Femur (tissue), 1 donor: ENCODE measurements at places on chromosomes 6 and 20.
A peak's percentile ranks its signal among the peaks of the same experiment; 100 is the strongest.

DNA sequence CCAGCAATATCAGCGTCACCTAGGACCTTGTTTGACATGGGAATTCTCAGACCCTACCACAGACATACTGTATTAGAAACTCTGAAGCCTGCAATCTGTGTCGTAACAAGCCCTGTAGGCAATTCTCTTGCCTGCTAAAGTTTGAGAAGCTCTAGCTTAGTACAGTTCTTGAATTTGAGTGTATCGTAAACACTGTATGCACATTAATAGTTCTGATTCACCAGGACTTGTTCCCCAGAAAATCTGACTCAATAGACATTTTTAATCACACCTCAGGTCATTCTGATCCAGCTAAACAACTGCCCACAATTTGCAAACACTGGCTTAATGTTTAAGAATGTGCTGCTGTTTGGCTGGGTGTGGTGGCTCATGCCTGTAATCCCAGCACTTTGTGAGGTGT is 414.3 kb downstream of the TFAP2A start:
- DNase-seq, result no peak

GRCh38 chr6:29908710-29909109 is 33.6 kb upstream of the HLA-A start:
- DNase-seq, result no peak

DNA sequence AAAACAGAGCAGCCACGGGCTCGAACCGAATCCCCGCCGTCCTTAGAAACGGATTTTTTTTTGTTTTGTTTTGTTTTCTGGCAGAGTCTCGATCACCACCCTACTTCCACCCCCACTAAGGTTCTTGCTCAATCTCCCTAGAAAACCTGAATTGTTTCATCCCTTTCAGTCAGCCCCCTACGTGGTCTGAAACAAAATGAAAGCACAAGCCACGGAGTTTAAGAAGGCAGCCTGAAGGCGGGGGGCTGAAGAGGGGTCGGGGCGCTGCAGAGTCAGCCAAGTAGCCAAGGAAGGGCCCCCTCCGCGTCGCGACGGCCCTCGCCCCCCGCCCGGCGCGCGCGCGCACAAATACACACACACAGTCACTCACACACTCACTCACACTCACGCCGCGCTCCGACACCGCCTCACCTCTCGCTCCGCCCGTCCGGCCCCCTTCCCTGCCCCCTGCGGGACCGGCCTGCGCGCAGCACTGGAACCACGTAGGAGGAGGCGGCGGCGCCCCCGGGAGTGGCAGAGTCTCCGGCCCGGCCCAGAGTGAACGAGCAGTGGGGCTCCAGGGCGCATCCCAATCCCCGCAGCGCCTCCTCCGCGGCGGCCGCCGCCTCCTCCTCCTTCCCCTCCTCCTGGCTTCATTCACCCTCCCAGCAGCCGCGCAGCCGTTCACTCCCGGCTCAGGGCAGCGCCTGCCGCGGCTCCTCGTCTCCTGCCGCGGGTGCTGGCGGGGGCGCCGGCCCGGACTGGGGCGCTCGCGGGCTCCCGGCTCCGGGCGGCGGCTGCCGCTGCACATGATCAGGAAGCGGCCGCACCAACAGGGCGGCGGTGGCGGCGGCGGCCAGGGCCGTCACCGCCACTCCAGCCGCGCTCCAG is 1.4 kb downstream of the ATXN1 start:
- peak; percentile 93 for DNase-seq

DNA sequence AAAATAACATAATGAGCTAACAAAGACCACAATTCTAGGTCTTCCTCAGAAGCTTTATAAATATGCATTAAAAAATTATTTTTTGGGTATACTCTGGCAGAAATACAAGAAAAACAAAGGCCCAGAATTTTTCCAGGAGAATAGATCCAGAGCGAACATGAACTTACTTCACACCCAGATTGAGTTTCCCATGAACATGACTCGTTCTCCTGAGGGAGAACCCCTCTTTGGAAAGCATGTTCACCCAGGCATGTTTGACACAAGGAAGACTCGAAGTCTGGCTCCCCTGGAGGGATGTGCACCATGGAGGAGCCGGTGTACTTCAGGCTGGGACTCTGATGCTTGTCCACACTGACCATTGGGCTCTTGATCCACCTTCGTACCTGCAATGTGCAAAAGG is 56.1 kb downstream of the SGK1 start:
- no peak for DNase-seq

- no peak for DNase-seq
Measured at GRCh38 chr6:75458895-75459294, 34.7 kb downstream of the FILIP1 start.

DNA sequence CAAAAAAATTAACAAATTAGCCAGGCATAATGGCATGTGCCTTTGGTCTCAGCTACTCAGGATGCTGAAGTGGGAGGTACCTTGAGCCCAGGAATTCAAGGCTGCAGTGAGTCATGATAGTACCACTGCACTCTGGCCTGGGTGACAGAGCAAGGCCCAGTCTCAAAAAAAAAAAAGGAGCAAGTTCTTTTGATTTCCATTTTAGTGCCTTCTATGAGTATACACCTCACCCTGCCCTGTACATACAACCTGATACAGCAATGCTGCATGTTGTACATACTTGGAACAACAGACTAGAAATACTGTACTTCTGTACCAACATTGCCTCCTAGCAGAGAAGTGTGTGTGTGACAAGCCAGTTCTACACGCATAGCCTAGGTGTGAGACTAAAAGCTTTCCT is 97.3 kb upstream of the CARMIL1 start:
- DNase-seq, result no peak

GRCh38 chr6:106637051-106637716 is 7.8 kb downstream of the QRSL1 start:
- DNase-seq, result no peak

- DNase-seq, result peak; percentile 60
Measured at GRCh38 chr20:17611540-17612286, 41.8 kb downstream of the DSTN start.

DNA sequence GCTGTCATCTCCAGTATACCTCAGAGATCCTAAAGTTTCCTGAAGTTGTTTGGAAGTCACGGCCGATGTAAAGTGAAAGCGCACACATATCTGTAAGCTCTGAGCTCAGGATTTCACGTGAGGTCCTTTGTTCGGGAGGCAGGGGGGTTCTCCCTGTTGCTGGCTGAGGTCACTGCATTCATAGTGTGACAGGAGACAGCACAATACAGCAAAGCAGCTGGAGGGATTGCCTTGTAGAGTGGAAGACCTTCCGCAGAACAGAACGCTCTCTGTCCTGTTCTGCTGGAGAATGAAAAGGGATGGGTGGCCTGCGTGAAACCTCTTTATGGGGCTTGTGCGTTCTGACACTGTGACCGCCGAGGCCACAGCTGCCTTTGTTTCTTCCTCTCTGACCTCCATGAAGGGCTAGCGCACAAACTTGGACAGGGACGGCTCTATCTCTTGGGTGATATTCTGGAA is 13.4 kb upstream of the SERPINB1 start:
- DNase-seq, result peak; percentile 58

- DNase-seq, result no peak
Measured at GRCh38 chr6:13428583-13429405, 58.6 kb downstream of the GFOD1 start.

DNA sequence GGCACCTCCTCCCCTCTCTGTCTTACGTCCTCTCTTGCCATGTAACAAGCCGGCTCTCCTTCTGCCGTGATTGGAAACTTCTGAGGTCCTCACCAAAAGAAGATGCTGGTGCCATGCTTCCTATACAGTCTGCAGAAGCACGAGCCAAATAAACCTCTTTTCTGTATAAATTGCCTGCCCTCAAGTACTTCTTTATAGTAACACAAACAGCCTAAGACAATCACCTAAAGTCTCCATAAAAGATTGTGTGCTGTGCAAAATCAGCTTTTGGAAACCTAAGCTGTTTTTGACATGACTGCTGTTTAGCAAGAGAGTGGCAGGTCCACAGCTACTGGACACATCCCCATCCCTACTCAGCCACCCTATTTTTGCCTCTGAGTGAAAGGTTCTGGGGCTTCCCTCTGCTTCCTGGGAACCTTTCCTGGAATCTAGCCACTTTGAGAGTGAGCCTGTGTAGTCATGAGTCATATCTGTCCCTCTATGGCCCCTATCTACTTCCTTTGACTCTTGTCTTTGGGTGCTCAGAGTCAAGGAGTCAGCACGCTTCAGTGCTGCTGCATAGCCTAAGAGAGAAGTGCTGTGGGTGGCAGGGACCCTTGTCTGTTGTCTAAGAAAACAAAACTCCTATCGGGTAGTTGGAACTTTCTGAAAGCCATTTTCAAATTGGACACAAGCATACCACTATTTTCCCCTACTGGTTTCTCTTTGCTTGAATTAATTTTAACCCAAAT is 110.0 kb downstream of the PPP1R14C start:
- DNase-seq, result no peak

DNA sequence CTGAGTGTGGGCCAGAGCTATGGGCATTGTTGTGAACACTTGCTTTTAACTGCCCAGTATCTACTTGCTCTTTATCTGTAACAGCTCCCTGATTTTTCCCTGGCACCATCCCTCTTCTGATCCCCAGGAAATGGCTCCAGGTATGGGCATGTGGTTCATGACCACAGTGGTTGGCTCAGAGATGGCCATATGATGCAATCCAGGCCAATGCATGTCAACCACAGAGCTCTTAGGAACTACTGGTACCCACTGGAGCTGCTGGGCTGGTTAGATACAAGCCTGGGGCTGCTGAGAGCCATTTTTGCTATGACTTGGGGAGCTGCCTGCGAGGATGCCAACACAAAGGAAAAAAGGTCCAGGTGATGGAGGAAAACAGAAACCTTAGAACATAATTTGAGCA is 55.6 kb downstream of the KCNB1 start:
- DNase-seq, result no peak

DNA sequence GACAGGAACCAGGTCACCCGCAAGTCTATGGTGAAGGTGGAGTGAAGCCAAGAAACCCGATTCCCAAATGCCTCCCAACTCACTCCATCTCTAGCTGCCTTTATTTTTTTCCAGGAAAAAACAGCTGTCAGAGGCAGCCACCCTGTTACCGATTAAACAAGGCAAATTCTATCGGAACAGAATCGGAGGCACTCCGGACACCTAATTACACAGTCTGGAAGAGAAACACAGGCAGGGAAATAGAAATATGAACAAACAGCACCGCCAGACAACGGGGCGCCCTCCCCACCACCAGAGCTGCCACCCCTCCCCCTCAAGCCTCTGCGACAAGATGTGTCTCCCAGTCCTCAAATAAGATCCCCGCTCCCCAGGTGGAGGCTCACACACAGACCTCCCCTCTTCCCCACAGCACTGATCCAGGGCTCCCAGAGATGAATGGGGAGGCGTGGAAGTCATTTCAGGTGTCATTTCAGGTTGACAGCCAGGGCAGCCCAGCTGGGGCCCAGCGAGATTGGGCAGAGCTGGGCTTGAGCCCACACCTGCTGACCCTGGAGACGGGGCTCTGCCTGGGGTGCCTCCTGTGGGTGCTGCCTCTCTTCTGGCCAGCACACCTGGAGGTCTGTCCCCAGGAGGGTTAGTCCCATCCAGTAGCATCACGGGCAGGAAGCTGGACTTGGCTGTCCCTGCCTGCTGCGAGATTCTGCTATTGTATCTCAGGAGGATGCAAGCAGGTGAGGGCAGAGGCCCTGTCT is 19.8 kb upstream of the VSTM2L start:
- DNase-seq, result no peak

- DNase-seq, result peak; percentile 46
Measured at GRCh38 chr6:23414051-23414445, 712.0 kb upstream of the NRSN1 start.

- peak; percentile 51 for DNase-seq
Measured at GRCh38 chr20:3751675-3752385, 15.7 kb downstream of the ADISSP start.

- no peak for DNase-seq
Measured at GRCh38 chr6:56944661-56945060, 10.2 kb upstream of the BEND6 start.

DNA sequence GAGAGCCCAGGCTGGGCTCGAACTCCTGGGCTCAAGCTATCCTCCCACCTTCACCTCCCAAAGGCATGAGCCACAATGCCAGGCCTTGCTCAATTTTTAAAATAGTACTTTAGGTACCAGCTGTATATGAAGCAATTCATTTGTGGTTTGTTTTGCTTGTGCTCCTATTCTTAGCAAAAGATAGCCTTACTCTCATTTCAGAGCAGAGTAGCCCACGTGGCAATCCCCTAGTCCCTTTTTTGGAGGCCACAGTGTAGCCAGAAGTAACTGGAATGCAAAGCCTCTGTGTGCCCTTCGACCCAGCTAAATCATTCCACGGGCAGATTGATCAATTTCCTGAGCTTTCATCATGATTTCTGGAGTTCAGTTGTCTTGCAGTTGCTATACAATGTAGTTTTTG is 372.2 kb downstream of the NRN1 start:
- DNase-seq, result no peak

DNA sequence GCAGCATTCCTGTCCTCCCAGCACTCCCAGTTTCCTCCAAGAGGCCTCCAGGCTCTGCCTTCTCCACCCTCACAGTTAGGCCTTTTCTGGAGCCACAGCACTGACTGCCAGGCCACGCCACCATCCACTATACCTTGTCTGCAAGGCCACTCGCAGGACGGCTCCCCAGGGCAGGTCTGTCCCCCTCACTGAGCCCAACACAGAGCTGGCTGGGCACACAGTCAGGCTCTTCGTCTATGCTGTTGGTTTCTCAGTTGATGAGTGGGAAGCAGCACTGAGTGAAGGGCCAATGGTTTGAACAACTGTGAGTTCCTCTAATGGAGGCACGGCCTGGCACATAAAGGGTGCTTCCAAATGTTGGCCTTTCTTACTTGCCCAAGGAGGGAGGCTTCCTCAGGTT is 95.2 kb downstream of the GRM4 start:
- no peak for DNase-seq

GRCh38 chr6:159979136-159979874 is 10.4 kb downstream of the IGF2R start:
- DNase-seq, result peak; percentile 59
